ENCODE measurements at places on chromosomes 4 and X.

DNA sequence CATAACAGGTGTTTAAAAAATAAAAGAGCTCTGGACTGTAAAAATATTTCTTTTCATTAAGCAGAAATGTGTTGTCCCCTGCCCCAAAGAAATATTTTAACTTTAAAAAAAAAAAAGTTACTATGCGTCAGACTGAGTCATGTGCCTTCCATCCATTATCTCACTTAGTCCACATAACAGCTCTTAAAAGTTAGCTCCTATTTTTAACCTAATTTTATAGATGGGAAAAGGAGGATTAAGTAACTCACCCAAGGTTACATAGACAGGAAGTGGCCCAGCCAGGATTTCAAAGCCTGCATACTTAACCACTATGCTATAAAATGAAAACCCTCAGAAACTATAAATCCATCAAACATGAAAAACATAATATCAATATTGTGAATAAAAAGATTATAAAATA, 97.7 kb downstream of the MANBA start:
- DNase-seq: no peak

GRCh38 chr4:150720973-150721518, 139.1 kb downstream of the MAB21L2 start:
- DNase-seq: no peak

- DNase-seq: no peak
These were observed 1.7 kb downstream of the FAM120C start for GRCh38 chrX:54181202-54181953.

DNA sequence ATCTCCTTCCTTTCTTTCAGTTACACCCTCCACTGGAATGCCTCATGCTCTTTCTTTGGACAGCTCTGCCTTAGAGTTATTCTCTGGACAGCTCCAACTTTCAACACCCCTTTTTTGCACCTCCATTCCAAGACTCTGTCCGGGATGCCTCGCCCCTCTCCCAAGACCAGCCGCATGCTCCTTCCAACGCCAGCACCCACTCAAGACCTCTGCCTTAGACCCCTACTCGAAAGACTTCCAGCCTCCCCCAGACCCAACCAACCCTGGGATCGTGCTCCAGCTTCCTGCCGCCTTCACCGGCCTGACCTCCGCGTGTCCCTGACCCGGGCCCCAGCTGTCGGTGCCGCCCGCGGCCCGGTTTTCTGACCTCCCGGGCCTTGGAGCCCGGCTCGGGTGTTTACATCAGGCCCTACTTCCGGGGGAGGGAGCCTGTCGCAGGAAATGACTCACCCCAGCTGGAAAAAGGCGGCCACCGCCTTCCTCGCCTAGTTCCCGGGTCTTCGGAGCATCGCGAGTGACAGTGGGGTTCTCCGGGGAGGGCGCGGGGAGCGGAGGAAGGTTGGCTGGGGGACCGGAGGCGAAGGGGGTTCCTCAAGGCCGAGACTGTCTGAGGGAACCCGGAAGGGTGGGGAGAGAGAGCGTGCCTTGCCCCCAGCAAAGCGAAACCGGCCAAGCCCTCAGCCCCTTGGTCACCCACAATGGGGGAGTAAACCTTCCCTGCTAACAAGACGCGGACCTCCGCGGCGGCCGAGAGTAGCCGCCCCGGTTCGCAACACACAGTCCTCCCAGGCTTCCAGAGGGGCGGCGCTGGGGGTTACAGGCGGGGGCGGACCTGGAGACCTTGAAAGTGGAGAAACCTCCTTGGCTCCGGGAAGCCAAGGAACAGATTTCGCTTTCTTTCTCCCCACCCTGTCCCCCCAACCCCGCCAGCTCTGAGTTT, at the start of gene WDR45:
Gene WDR45 (minus strand): TSS at position 399 of the 940 bp plus-strand sequence. CDS start 1,792 bp downstream, outside the sequence.
- peak; percentile 75 for DNase-seq

- DNase-seq: no peak
These were observed 220.7 kb downstream of the ANTXR2 start for GRCh38 chr4:79852305-79852730.

DNA sequence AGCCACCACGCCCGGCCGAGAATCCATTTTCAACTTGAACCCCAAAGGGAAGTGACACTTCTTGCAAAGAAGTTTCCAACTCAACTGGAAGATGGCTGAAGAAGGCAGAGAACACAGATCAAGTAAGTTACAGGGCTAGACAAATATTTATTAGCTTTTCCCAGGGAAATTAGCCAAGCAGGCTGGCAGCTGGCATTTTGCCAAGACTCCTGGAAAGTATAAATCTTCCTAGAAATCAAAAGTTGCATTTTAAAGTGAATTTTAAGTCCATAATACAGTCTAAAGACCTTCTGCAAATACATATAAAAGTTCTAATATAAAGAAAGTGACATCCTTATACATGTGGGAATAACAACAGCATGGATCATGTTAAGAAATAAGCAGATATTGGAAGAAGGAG, 3.4 kb upstream of the MRPL1 start:
- DNase-seq: no peak

DNA sequence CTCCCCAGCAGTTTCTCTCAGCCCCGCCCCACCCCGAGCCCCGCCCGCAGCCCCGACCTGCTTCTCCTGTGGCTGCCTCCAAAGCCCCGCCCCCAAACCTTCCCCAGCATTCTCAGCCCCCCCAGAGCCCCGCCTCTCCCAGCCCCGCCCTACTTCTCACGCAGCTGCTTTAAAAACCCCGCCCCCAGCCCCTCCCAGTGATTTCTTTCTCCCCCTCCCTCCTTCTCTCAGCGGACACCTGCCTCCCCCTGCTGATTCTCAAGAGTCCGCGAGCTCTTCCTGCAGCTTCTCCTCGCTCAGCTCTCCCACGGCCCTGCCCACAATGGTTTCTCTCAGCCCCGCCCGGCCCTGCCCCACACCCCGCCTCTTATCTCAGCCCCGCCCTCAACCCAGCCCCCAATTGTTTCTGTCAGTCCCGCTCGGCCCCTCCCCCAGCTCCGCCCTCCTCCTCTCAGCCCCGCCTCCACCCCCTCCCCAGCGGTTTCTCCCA, 636 bp upstream of the EOLA1 start:
- DNase-seq: peak; percentile 92

- no peak for DNase-seq
These were observed 1034.5 kb upstream of the IGFBP7 start for GRCh38 chr4:58144721-58145120.

DNA sequence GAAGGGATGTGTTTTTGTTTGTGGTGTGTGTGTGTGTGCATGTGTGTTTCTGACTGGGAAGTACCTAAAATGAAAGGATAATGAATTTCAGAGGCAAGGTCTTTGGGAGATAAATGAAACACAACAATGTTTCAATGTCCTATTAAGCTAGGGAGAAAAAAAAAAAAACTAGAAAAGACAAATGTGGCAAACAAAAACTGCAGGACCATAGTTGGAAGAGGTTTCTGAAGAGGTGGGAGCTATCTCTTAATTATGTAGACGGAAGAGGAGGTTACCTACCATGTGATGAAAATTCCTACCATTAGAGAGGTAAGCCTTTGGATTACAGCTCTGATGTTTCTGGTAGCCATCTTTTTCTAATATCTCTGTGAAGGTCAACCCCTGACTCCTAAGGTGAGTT, at the start of gene TRPC5OS:
Gene TRPC5OS (plus strand): TSS at position 301 of the 400 bp plus-strand sequence. CDS start 25,669 bp downstream, outside the sequence.
- no peak for DNase-seq

- no peak for DNase-seq
These were observed 71.7 kb downstream of the DDX60L start for GRCh38 chr4:168408620-168409019.

GRCh38 chr4:113618205-113618604, 143.3 kb downstream of the CAMK2D start:
- DNase-seq: no peak

GRCh38 chr4:27515140-27515539, 654.5 kb downstream of the STIM2 start:
- no peak for DNase-seq

DNA sequence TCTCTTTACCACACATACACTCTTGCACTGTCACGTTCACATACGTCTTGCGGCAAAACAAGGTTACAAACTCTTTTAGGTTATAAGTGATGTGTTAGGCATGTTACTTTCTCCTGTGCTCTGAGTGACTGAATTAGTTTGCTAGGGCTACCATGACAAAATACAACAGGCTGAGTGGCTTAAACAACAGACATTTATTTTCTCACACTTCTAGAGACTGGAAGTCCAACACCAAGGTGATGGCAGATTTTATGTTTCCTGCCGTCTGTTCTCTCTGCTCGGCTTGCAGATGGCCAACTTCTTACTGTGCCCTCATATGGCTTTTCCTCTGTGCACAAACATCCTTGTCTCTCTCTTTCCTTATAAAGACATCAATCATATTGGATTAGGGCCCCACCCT, 1224.3 kb upstream of the TENM3 start:
- no peak for DNase-seq

DNA sequence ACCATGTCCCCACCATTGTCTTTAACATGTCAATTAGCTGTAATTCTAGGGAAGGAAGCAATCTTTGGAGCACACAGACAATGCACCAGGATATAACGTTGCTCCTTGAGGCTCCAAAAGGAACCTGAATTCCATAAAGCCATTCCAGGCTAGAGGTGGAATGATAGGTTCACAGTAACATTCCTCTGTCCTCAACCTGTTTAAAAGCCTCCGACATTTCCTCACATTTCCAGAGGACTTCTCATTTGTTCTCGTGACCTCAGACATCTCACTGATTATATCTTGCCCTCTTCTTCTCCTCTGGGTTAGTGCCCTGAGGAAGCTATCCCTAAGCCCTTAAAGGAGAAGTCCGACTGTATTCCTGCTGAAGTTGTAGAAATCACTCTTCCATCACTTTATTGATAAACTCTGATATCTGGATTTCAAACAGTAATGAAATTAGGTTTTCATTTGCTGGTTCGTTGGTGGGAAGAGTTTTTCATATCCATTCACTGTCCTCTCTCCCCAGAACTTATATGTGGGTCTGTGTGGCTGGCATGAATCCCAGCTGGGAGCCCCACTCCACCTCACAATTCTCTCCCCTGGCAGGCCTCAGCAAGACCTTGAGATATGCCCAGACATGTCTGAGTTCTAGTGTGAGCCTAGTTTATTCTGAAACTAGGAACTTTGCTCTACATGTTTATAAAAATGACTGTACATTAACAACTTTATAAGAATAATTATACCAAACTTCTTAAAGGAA, 44.2 kb upstream of the PRSS12 start:
- DNase-seq: no peak

GRCh38 chrX:9342561-9343051, 122.3 kb upstream of the TBL1X start:
- peak; percentile 76 for DNase-seq

DNA sequence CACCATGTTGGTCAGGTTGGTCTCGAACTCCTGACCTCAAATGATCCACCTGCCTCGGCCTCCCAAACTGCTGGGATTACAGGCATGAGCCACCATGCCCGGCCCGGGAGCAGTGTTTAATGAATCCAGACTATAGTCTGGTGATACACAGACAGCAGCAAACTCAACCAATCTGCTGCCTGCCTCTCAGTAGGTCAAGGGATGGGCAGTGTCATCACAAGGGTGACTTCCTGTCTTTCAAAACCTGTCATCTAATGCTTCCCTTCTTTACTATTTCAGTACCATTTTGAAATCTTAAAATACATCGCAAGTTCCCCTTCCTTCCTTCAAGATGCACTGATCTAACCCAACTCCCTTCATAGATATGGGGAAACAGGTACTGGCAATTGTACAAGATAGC, 8.4 kb downstream of the RPL39 start:
- peak; percentile 36 for DNase-seq

DNA sequence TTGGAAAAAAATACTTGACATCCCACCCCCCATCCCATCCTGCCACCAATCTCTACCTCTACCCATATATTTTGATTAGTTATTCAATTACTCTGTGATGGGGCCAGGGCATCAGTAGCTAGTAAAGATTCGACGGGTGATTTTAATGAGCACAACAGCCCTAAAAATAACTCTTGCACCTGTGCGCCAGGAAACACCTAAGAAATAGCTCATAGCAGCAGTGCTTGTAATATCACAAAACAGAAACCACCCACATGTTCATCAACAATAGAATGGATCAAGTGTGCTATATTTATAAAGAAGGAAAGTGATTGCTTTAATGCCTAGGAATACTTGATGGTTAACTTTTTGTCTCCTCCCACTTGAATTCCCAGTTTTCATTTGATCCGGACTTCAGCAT, 225.6 kb upstream of the LCORL start:
- DNase-seq: no peak

DNA sequence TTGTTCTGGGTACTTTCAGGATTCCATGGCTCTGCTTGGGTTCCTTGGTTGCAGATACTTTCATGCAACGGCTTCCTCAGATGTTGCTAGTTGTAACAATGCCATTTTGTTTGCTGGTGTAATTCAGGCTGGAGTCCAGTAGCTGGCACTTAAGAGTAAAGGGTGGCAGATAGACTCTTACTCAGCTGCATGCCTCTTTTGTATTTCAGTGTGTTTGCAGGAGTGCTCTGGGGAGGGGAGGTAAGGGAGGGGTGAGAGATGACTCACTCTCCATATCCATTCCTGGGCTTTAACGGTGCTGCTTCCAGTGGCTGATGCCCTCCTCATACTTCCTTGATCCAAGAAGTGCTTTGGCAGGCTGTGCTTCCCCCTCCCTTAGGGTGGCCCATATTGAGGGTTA, 155.2 kb downstream of the ZNF330 start:
- DNase-seq: no peak

DNA sequence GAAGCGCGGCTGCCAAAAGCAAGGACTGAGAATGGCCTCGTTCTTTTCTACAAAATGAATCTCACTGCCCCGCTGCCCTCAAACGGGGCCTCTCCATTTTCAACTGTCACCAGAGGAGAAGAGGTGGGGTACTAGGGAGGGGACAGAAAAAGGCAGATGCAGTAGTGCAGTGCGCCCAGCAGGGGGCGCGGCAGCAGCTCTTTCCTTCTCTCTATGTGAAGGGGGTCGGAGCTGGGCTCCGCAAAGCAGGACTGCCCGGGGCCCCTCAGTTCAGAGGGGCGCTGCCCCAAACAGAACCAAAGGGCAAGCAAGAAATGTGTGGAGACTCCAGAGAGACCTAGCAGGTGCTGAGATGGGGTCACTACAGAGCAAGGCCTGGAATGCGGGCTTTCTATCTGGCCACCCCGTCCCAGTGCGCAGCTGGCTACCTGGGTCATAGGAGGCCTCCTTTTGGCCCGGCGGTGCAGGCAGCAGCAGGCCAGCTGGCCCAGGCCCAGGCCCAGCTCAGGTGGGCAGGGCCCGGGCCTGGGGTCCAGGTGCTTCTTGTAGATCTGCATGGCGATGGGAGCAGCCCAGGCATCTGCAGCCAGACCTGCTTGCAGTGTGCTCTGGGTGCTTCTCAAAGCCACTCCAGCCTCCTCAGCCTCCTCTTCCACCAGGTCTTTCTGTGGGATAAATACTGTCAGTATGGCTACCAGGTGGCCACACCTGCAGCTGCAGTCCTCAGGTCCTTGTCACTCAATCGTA, 5.9 kb downstream of the IRAK1 start:
- peak; percentile 45 for DNase-seq

Data from CD4-positive, alpha-beta T cell treated with Interferon gamma for 1 hour (primary cell).